Left colon (tissue), 2 donors: ENCODE measurements at places on chromosomes 2 and 18. TPM values are rescaled to one million over a fixed set of nuclear protein-coding genes. Genes with fewer than 3 reads are reported as not detected.
A peak's percentile ranks its signal among the peaks of the same experiment; 100 is the strongest.

- DNase-seq: no peak
Observed at GRCh38 chr18:24683925-24684324, 223.5 kb downstream of the HRH4 start.

DNA sequence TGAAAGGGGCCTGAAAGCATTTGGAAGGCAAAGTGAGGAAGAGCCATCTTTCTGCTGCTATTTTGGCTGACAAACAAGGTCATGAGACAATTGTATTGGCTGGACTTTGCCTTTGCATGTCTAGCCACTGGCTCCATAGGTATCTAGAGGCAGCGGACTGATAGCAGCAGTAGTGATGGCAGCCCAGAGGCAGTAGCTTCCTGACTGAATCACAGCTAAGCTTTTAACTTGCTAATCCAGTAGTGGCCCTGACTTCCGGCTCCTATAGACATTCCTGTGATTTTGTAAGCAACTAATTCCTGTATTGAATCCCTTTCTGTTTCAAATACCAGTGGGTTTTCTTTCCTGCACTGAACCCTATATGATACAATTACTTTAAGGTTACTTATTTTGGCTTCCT, 69.8 kb upstream of the PDE1A start:
- no peak for DNase-seq

- DNase-seq: no peak
Observed at GRCh38 chr2:181581534-181581933, 75.4 kb downstream of the CERKL start.

GRCh38 chr2:65420712-65421431, 11.5 kb downstream of the SPRED2 start:
- DNase-seq: no peak

GRCh38 chr2:109558076-109558882, 55.5 kb downstream of the SEPTIN10 start:
- DNase-seq: peak; percentile 16

Gene AQP12A
- 4.0 TPM for total RNA-seq

Gene TDRD15
- total RNA-seq: not detected
